ENCODE measurements at places on chromosomes 5 and 9.

DNA sequence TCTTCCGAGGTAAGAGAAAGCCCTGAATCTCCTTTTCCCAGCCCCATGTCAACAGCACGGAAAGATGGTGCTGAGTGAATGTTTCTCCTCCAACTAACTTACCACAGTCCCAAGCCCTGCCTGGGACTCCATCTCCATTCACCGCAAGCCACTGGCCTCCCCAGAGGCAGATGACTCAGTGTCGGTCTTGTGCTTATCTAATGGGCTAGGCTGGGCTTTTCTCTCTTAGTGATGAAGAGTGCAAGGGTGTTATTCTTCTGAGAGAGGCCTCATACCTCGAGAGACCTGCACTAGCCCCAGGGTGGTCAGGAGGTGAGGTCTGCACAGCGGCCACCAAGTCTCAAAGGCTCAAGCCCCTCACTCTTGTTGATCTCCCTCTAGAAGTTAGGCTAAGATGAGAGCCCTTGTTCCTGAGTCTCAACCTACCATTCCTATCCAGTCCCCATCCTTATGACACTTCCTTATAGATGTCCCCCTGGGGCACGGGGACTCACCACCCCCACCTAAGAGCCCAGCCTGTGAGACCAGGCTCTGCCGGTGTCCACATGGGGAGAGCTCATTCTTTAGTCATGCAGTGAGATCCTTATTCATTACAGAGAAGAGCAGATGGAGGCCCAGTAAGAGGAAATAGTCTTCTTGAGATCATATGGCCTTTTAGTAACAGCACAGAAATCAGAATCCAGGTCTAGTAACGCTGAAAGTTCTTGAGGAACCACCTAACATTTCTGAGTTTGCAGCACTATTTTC is 127.0 kb downstream of the SAXO1 start:
- no peak for DNase-seq

DNA sequence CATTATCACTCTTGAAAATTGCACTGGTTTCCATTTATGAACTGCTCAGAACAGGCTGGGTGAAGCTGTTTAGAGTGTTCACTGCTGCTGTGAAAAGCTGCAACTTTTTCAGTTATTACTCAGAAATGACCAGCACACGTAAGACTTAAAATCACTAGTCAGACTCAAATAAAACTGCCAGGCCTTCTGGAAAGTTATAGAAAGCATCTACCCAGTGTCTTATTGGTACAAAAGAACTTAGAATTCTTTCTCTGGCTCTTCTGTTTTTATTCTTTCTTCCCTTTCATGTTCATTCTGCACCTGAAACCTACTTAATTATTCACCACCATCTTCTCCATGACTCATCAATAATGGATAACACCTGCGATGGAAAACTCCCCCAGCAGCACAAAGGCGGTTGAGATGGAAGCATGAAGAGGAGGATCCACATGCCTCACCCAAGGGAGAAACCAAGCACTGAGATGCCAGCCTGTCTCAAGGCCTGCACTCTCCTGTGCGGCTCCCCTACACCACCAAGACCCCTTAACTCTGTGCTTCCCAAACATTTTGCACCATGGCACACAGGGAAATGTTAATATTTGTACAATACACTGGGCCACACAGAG is 171.9 kb downstream of the ENTREP1 start:
- no peak for DNase-seq

DNA sequence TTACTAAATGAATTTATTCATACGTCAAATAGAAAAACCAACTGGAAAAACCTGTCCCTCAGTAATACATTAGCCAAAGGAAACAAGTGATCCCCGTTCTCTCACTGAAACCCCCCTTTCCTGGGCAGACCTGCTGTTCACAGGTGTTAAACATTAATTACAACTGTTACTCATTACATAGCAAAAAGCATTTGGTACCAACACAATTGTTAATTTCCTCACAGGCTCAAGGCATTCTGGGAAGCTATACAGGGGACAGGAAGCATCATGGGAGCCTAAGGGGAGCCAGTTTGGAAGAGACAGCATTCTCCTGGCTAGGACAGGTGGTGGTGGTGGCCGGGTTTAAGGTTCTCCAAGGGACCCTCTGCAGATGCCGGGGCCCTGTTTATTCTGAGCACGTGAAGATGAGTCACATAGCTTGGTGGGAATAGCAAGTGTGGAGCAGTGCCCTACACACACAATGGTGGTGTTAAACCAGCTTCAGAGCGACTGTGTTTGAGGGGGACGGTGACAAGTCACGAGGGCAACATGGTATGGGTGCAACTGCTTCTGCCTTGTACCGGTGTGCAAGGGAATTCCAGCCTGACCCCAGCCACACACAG is 62.6 kb upstream of the SLC25A51 start:
- DNase-seq, result no peak

DNA sequence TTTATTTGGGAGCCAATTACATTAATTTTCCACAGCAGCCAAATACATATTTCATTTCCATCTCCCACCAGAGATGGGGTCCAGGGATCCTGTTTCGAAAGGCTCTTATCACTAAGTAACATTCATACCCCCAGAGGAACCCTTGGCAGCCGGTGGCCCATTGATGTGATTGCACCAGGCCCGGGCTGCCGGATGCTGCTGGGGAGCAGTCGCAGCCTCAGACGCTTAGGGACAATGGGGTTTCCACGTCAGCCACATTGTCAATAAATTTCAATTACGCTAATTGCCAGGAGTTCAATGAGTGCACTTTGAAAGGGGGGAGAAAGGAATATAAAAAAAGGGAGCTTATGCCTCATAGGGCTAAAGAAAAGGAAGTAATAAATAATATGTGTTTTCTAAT is 478.8 kb upstream of the ADAMTS16 start:
- DNase-seq, result no peak

GRCh38 chr5:141495453-141495811 is 6.6 kb downstream of the PCDHGC5 start:
- DNase-seq, result no peak

GRCh38 chr5:128264564-128265360 is 181.2 kb downstream of the SLC12A2 start:
- DNase-seq, result no peak

- DNase-seq, result no peak
Observed at GRCh38 chr5:113233606-113234005, 201.2 kb downstream of the TSSK1B start.

GRCh38 chr5:142829801-142830220 is 59.6 kb downstream of the ARHGAP26 start:
- peak; percentile 32 for DNase-seq

DNA sequence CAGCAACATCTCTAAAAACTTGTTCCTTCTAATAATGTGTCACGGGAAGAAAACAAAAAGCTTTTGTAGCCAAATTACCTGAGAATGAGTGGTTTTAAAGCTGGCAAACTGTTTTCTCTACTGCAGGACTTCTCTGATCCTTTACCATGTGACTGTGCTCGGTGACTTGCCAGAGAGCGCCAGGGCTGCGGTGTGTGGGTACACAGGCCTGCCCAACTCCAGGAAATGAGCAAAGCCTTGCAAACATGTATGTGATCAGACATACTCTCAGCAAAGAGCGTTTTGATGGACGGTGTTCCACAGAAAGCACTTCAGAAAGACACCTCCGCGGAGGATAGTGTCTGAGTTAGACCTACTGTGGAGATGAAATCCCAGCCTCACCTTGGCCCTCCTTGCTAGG is 157.3 kb downstream of the SPOCK1 start:
- no peak for DNase-seq

DNA sequence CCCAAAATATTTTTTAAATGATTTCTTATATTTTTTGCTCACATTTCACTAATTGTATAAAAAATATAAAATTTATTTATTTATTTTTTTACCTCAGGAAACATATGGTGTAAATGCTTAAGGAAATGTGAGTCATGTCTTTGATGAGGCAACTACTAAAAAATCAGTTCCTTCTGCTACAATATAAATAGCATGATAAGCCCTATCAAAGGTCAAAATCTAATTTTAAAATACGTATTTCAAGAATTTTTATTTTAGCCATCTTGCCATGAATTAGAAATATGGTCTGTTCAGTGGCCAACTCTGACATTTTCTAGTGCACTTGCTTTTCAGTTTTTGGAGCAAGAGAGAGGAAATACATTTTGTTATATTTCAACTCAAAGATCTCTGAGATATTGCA is 50.5 kb downstream of the PDE4D start:
- DNase-seq, result no peak

DNA sequence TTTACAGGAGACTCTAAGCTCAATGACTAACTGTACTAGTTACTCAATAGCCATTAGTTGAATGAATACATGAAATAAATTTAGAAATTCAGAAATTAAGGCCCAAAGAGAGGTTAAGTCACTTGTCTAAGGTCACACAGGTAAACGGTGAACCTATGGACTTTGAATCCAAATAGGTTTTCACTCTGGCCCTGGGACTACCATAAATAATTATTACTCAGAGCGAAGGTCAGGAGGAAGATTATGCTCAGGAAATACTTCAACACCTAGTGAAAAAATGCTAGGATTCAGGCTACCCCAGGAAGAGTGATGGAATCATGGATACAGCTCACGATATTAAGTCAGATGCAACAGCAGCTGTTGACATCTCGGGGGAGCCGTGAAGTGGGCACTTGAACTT is 417.4 kb downstream of the GABRG2 start:
- DNase-seq, result no peak
